ENCODE measurements at places on chromosomes 11 and 22. TPM values are rescaled to one million over a fixed set of nuclear protein-coding genes. Genes with fewer than 3 reads are reported as not detected.

- DNase-seq: no peak
These were observed 23.2 kb downstream of the NEAT1 start for GRCh38 chr11:65445604-65446445.

- DNase-seq: no peak
These were observed 190.9 kb downstream of the CADM1 start for GRCh38 chr11:115313224-115313838.

DNA sequence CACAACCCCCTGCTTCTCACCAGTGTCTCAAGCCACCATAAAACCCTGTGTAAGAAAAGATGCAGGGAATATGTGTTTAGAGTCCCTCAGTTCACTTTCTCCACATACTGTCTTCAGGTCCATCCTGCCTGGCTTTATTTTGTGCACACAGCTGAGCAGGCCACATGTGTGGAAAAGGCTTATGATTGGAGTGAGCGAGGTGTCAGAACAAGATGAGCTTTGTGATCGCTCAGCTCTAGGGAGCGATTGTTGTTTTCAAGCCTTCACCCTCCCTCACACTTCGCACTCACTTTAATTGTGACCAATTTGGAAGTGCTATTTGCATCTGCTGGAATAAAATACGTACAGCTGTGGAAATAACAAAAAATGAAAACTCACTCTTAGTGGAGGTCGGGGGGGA, 931.1 kb upstream of the TENM4 start:
- no peak for DNase-seq

DNA sequence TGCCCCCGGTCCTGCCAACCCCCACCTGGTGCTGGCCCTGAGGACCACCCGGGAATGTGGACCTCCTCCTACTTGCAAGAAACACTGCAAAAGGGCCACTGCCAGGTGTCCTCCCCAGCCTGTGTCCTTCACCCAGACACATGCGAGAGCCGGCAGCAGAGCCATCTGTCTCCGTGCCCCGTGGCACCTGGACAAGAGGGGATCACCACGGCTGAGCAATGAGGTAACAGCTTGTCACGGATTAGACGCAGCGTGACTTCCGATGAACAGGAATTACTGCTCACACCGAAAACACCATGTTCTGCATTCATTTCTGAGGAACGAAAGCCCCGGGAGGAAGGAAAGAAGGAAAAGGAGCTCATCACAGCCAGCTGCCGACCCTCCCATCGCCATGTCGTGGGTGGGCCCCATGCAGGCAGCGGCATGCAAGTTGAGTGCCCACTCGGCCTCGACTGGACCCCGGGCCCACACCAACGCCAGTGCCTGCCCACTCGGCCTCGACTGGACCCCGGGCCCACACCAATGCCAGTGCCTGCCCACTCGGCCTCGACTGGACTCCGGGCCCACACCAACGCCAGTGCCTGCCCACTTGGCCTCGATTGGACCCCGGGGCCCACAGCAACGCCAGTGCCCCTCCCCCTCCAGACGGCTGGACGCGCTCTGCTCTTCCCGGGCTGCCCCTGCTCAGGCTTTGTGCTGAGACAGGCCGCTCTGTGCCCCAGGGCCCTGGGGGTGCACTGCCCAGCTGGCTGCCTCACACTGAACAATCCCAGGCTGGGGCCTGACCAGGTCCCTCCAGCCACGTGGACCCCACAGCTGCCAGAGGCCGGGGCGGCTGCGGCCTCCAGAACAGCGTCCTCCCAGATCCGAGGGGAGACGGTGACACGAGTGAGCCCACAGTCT, 22.0 kb downstream of the CHID1 start:
- DNase-seq: no peak

DNA sequence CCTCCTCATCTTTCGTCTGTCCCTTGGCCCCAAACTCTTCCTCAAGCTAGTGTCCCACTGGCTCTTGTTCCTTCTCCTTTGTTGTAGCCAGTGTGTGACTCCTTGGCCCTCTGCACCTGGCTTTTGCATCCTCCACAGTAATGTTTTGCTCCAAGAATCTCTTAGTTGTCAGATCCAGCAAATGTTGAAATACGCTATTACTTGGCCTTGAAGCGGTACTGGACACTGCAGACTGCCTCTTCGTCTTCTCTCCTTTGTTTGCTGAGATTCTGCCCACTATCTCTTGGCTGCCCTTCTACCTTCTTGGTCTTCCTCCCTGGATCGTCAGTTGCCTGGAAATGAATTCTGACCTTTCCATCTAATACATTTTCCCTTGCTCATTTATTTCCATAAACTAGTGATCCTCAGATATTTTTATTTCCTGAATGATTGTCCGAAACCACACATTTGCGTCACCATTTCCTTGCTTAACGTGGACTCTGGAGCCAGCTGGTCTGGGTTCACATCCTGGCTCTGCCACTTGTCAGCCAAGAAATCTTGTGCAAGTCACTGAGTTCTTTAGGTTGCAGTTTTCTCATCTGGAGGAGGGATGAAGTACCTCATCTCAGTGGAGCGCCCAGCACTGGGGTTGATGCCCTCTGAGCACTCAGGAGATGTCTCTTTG, 113.6 kb downstream of the LDLRAD3 start:
- DNase-seq: no peak

DNA sequence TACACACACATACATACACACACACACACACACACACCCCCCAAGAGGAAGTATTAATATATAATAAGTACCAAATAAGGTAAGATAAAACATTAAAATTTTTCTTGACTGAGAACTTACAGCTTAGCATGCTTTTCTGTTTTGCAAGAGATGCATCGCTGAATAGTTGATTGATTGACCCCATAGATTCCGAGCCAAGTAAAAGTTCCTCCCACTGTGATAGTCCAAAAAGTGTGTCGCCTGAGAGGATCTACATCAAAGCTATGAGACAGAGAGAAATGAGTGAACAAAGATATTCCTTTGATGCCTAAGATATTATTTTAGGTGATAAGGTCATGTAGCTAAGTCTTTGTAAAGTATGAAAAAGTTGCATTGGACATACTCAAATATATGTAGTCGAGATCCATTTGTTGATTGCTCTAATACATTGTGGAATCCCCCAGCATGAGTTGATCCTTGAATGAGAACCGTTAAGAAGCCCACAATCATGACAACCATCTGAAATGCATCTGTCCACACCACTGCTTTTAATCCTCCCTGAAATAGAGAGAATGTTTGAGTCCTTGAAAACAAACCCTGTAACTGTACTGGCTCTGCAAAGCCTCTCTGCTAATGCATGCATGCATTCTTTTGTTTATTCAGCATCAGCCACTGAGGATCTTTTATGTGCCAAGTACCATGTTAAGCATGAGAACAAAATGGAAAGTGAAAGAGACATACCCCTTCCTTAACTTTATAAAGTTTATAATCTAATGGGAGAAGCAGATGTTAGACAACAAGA, 18.3 kb downstream of the SLC5A12 start:
- DNase-seq: no peak

- no peak for DNase-seq
These were observed 12.9 kb downstream of the CRYBB2 start for GRCh38 chr22:25232301-25232700.

RAB3IL1 gene
- polyA plus RNA-seq: 2.7 TPM

All from AG04450 (cell line).